NCI-H1930 (cell line): ENCODE measurements at places on chromosomes 4 and X.

- DNase-seq = no peak
Measured at GRCh38 chr4:11019451-11020240, 335.1 kb upstream of the CLNK start.

- no peak for DNase-seq
Measured at GRCh38 chrX:136065044-136065671, 79.9 kb downstream of the SLC9A6 start.

DNA sequence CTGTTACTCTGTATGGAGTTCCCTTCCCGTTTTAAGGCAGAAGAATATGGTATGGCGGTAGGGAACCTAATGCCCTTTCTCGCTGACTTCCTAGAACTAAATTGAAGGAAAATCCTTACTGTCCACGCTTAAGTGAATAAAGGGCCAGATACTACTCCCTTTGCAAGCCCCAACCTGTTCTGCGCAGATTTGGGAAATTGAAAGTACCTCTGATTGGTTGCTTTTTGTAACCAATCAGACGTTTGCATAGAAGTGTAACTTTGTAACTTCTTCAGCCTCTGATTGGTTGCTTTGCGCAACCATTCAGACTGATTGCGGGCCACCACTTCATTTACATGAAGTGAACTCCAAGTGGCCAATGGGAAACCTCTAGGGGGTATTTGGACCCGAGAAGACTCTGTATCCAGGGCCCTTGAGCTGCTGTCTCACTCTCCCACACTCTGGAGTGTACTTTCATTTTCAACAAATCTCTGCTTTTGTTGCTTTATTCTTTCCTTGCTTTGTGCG lies 1.2 kb upstream of the TMEM33 start:
- DNase-seq = no peak

DNA sequence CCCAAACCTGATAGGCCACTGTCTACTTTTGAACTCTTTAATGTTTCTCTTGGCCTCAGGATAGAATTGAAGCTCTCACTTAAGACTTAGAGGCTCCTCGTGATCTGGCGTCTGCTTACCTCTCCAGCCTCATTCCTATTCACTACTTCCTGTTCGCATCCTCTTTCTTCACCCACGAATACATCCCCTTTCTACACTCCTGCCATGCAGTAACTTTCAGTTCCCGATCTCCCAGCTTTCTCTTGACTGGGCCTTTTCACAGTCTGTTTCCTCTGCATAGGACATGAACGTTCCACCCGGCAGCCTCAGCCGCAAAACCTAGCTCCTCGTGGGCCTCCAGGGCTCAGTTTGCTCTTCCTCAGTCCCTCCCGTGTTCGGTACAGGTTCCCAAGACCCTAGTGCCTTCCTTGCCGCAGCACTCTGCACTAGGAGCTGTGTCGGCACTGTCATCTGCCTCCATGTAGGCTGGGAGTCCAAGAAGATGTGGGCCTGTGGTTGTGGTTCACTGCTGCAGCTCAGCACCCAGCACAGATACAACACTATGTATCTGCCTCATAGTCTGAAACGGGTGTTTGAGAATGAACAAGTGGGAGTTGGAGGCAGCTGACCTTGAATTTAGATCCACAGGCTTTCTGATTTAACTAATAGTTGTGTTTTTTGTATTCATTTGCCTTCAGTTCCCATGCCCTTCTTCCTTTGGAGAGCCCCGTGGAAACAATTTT lies 15.8 kb downstream of the RPL39 start:
- no peak for DNase-seq

GRCh38 chr4:79993476-79993875 lies 79.6 kb downstream of the ANTXR2 start:
- no peak for DNase-seq

DNA sequence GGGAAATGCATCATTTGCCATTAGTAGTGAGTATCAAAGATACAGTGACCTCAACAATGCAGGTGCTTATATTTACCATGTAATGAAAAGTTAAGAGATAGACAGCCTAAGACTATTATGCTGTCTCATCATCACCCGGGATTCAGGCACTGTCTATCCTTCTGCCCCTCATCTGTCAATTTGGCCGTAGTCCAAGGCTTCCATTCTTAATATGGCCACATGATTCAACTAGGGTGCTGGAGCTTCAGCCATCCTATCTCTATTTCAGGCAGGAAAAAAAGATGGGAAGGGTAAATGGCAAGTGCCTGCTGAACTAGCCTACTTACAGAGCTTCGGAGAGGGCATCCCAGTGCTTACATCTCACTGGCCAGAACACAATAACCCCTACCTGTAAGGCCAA lies 196.7 kb upstream of the LNX1 start:
- no peak for DNase-seq

- DNase-seq = no peak
Measured at GRCh38 chr4:157961229-157961990, 211.4 kb downstream of the GASK1B start.

- DNase-seq = no peak
Measured at GRCh38 chr4:141660880-141661279, 24.5 kb downstream of the IL15 start.

- DNase-seq = no peak
Measured at GRCh38 chr4:48804584-48805301, 24.7 kb upstream of the FRYL start.

DNA sequence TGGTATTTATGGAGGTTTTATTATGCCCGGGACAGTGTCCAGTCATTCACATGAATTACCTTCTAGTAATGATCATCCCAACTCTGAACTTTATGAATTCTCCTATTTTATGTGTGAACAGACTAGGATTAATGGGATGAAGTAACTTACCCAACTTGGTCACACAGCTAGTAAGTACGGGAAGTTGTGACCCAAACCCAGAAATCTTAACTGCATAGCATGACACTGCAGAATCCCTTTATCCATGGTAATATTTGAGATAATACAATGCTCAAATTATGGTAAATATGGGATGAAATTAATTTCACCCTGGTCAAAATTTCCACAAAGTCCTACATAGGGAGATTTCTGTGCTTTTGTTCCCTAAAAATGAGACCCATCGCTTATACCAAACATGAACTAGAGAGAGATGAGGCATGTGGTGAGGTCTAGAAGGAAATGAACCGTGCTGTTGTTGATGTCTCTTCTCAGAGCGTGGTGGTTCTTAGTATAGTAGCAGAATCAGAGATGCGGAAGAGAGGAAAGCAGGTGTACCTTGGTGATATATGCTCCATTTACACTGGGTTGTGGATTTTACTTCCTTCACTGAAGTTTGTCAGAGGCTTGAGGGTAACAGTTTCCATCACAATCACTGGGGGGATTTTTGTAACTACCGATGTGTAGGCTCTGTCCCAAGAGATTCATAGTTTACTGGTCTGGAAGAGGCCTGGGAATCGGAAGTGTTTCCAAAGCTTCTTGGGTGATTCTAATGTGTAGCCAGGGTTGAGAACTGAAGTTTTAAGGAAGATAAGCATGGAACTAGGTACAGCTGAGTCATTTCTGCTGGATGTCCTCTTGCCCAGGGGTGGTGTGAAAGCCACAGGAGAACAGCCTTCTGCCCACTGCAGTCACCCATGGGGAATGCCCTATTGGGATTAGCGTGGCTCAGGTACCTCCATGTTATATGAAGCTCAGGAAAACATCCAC lies 30.2 kb upstream of the FAM9C start:
- DNase-seq = no peak

DNA sequence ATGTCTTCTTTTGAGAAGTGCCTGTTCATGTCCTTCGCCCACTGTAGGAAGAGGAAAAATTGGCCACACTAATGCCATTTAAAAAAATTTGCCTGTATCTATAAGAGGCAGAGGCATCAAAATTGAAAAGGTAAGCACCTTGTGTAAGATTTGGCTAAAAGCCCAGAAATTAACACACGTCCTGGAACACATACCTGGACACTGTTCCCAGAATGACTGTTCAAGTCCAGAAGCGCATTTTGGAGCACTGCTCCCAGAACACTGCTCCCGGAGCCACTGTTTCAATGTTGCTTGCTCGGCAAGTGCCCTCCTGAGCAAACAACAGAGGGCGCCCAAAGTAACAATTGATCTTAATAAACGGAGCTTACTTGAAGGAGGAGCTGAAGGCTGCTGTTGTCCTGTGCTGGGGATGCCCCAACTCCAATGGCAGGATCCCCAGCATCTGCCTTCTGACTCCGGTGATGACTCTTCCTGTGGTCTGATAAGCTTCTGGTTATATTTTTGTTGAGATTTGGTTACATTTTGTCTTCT lies 1958.6 kb downstream of the C4orf33 start:
- no peak for DNase-seq

- DNase-seq = no peak
Measured at GRCh38 chr4:177400030-177400429, 42.2 kb downstream of the AGA start.

- DNase-seq = no peak
Measured at GRCh38 chrX:102599951-102600579, 750 bp downstream of the ARMCX5 start.

DNA sequence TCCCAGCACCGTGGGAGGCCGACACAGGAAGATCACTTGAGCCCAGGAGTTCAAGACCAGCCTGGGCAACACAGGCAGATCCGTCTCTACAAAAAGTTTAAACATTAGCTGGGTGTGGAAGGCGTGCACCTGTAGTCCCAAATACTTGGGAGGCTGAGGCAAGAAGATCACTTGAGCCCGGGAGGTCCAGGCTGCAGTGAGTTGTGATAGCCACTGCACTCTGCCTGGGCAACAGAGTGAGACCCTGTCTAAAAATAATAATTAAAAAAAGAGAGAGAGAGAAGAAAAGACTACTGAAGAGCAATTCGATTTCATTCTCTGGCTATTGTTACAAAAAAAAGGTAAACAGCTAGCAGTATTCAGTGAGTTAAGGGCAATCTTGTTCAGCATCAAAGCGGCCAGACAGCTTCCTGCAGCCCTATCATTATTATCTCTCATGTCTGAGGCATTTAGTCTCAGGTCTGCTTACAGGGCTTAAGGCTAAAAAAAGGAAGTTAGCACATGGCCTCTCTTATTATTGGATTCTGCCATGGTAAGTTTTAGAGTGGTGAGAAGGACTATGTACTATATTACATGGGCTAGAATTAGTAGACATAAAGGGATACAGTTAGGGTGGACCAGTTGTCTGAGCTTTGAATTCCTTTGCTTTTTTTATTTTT lies 37.9 kb downstream of the ARHGEF6 start:
- DNase-seq = no peak

GRCh38 chr4:109708435-109708834 lies 5.2 kb upstream of the CASP6 start:
- DNase-seq = no peak

DNA sequence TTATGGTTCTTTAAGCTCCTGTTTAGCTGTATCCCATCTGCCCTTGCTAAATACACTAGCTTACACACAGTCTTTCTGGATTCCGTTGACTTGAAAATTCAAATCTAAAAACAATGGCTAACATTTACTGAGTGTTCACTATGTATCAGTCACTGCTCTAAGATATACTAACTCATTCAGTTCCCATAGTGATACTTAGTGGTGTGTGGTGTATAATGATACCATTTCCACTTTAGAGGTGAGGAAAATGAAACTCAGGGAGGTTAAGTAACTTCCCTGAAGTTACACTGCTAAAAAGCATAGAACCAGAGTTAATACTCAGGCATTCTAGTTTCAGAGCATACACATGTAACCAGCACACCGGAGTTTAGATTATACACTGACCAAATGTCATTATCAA lies 762.0 kb downstream of the GRID2 start:
- DNase-seq = no peak

- no peak for DNase-seq
Measured at GRCh38 chr4:19358015-19358414, 893.7 kb upstream of the SLIT2 start.

DNA sequence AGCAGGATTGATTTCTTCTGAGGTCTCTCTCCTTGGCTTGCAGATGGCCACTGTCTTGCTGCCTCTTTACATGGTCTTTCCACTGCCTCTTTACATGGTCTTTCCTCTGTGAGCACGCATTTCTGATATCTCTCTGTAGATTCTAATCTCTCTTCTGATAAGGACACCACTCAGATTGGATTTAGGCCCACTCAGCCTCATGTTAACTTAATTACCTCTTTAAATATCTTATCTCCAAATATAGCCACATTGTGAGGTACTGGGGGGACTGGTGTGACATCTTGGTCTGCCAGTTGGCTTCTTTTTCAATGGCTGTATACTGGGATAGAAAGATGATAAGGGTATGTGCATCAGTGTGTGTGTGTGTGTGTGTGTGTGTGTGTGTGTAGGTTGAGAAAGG lies 153.7 kb downstream of the AWAT2 start:
- DNase-seq = no peak

DNA sequence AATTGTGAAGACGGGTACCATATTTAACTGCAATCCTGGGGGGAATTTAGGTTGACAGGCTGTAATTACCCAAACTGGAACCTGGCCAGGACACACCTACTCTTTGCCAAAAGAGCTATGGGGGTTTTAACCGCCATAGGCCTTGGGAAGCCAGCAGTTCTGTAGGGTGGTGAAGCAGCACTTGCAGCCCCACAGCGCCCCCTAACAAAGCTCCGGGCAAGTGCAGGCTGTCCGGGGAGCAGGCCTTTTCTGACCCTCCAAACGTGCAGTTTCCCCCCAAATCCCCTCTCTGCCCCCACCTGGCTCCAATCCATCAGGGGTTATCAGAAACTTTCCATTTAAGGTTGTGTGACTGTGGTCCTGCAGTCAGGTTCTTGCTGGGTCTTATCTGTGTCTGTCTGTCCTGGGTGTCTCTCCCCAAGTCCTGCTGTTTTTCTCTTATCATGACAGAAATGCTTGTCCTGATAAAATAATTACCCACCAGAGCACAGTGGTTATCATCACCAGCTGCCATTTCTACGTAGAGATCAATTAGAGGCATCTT lies 350.9 kb downstream of the MID1IP1 start:
- no peak for DNase-seq

GRCh38 chr4:180057891-180058671 lies 2185.1 kb upstream of the TENM3 start:
- no peak for DNase-seq

GRCh38 chr4:174496631-174497432 lies 25.5 kb downstream of the HPGD start:
- DNase-seq = no peak

DNA sequence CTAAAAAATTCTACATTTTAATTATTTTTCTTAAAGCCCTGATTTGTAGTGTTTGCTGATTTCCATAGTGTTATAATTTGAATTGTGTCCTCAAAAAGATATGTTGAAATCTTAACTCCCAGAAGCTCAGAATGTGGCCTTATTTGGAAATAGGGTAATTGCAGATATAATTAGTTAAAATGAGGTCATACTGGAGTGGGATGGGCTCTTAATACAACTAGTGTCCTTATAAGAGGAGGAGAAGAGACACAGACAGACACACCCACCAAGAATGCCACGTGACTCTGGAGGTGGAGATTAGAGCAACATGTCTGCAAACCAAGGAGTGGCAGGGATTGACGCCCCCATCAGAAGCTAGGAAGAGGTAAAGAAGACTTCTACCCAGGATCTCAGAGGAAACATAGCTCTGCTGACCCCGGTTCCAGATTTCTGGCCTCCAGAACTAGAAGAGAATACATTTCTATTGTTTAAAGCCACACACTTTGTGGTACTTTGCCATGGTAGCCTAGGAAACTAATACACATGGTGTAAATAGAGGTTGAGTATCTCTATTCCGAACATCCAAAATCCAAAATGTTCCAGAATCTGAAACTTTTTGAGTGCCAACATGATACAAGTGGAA lies 70.5 kb upstream of the IRF2 start:
- DNase-seq = no peak

GRCh38 chr4:15809466-15809865 lies 31.3 kb downstream of the CD38 start:
- DNase-seq = no peak

- DNase-seq = no peak
Measured at GRCh38 chr4:95198961-95199360, 349.8 kb downstream of the UNC5C start.

GRCh38 chr4:127782275-127783025 lies at the start of gene HSPA4L:
Gene HSPA4L, plus strand, starts transcription at chr4:127782322. Its CDS starts 229 bp downstream, at chr4:127782551.
- DNase-seq = peak; percentile 67

GRCh38 chr4:133719098-133719497 lies 482.5 kb downstream of the PABPC4L start:
- no peak for DNase-seq
